ENCODE measurements at places on chromosomes 1 and 21.

DNA sequence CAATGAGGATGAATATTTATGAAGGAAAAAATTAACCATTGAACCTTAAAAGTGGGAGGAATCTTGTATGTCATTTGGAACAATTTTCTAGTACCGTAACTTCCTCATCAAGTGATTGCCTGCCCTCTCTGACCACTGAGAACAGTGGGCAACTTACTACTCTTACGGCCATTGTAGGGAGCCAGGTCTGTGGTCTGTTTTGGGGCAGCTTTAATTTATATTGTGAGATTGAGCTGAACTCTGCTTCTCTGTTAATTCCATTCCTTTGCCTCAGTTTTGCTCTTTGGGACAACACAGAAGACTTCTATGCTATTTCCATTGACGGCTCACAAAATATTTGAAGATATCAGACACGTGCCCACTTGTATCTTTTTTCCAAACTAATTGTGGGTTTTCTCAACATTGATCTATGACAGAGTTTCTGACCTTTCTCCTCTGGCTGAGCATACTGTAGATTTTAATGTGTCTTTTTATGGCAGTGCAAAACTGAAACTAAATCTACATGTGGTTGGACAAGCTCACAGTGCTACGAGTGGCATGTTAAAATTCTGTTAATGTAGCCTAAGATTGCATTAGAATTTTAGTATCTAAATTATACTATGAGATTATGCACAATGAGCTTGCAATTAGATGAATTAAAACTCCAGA lies 27.8 kb upstream of the ZNF281 start:
- no peak for DNase-seq

DNA sequence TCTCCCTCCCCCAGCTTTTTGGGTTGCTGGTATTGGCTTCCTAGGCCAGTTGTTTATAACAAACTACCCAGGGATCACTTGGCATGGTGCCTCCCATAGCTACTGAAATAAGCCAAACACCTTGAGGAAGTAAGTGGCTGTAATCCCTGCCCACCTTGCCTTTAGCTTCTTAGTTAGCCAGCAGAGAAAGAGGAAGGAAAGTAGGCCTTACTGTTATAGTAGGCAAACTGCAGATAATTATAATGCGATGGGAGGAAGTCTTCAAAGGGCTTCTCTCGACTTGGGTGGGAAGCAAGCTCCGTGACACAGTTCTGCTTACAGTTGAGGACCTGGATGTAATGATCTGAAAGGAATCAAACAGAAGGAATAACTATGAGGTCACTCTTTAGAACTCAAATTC lies 8.2 kb downstream of the P3H1 start:
- no peak for DNase-seq

GRCh38 chr1:51863384-51863783 lies 15.1 kb downstream of the NRDC start:
- no peak for DNase-seq

DNA sequence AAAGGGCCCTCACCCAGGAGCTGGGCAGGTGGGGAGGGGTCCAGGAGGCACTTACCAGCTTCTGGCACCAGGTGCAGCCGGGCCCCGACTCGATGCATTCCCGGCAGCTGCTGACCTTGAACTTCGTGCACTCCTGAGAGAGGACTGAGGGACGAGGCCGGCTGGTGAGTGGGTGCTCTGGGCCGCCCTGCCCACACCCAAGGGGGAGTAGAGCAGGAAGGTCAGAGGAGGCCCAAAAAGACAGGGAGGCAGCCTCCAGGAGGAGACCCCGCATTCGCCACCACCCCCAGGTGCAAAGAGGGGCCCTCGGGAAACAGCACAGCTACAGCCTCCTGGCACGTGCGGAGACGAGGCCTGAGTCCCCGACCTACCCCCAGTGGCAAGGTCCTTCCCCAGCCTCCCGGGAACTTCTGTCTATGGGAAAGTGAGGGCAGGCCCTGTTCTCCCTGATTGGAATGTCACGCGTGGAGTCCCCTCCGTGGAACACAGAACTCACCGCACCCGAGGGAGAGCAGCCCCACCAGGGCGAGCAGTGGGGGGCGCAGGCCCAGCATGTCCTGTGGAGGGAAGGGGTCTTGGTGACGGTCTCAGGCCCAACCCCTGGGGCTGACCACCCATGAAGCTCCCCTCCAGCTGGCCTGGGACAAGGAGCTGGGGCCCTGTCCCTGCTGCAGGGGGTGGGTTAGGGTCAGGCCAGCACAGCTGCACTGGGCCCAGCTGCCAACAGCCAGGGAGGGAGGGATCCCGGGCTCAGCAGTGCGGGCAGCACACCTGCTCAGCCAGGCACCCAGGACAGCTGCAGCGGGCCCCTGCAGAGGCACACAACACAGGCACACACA lies 10.3 kb downstream of the ITGB2 start:
- DNase-seq = peak; percentile 13

GRCh38 chr1:119720866-119721440 lies 9.2 kb downstream of the PHGDH start:
- DNase-seq = no peak

DNA sequence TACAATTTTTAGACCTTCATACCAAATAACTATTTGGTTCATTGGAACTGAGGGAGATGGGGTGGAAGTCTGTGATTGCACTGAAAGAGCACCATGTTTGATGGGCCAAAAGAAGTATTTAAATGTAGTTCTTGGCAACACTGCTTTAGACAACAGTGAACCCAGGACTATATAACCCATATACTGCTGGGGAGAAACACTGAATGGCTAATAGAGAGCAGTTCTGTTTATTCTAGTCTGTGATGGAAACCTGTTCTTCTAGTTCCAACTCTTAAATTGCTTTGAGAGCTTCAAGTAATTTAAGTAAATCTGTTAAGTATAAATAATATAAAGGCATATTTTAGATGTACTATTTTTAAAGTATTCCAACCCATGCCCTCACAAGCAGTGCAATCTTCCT lies 96.3 kb downstream of the NIBAN1 start:
- DNase-seq = no peak

DNA sequence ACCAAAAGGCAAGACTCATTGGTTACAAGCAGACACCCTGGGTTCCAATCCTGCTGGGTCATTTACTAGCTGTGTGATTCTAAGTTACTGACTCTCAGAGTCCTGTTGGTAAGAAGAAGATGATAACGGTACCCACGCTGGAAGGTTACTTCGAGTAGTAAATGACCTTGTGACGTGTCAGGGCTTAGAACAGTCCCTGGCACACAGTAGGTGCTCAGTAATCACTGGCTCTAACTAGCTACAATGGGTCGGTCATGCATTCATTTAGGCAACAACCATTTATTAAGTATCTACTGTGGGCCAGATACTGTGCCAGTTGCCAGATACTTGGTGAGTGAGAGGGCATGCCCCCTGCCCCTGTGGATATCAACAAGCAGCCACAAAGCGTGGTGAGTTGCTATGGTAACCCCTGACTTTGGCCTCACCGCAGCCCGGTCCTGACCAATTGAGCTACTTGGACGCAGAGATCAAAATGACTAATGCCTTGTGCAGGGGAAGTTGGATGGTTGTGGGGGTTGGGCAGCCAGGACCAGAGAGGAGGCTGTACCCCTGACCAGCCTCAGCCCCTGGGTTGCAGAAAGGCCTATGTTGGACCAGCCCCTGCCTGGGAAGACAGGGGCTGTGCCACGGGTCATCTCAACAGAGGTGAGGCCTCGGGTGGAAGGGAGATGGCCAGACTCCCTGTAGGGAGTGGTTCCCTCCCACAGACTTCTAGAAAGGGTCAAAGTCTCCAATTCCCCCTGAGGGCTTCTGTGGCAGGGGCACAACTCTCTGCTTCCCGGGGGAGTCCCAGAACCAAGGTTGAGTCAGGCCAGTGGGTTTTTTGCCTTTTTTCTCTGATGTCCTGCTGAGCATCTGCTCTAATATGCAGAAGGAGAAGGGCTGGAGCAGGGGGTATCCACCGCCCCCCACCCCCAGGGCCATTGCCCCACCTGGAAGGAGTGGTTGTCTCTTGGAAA lies 16.0 kb downstream of the DHRS3 start:
- no peak for DNase-seq

GRCh38 chr1:158961178-158961577 lies 29.8 kb downstream of the PYHIN1 start:
- DNase-seq = no peak

GRCh38 chr1:22386774-22387173 lies 64.9 kb upstream of the ZBTB40 start:
- no peak for DNase-seq

- no peak for DNase-seq
Observed at GRCh38 chr1:186325239-186325638, 49.8 kb downstream of the TPR start.

GRCh38 chr1:11488966-11489625 lies 10.1 kb downstream of the DISP3 start:
- DNase-seq = no peak

DNA sequence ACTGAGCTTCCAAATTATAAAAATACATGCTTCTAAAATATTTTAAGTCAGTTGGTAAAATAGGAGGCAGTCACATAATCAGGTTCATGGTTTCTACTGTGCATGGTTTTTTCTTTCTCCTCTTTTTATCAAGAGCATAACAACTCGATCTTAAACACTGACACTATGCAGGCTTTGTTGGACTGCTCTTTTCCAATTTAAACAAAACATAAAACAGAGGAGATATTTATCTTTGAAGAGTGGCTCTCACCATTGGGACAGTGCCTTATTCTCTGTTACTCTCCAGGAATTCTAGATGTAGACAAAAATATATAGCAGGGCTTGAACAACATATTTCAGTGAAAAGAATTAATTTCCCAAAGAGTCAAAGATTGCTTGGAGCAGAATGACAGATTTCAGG lies 883.5 kb upstream of the ADGRL2 start:
- no peak for DNase-seq

- no peak for DNase-seq
Observed at GRCh38 chr1:19310061-19310460, 1.9 kb downstream of the AKR7A2 start.

GRCh38 chr1:18373882-18374493 lies 106.7 kb upstream of the KLHDC7A start:
- DNase-seq = no peak

GRCh38 chr21:24989516-24989915 lies 617.8 kb downstream of the MRPL39 start:
- DNase-seq = no peak

- no peak for DNase-seq
Observed at GRCh38 chr21:31945141-31945540, 72.3 kb downstream of the HUNK start.

DNA sequence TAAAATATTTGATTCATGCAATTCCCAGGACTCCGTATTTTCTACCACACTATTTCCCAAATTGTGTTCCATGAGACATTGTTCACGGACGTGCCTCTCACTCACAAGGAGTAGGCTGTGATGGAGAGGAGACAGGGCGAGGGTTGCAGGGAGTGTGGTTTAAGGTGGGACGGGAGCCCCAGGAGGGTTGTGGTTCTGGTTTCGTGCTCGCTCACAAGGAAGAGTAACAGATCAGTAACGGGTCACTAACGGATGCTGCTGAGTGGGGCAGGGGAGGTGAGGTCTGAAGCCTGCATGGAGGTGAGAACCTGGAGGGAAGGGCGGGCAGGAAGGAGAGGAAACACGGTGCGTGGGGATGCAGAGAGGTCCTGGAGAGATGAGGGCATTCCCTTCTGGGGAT lies 28.8 kb downstream of the TFF3 start:
- DNase-seq = no peak

DNA sequence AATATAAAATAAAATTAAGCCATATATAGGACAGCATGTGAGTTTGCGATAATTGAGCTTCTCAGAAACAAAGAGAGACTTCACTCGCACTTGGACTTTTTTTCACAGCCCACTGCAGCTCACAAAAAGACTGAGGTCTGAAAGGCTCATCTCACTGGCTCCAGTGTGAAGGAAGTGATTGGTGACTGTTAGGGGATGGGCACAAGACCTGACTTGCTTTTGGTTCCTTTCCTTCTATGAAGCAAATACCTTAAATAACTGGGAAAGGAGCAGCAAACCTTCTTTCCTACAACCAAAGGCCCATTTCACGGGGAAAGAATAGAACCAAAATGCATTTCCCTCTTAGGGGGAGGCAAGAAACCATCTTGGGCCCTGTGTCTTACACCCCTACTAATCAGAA lies 13.1 kb upstream of the TTLL7 start:
- no peak for DNase-seq

DNA sequence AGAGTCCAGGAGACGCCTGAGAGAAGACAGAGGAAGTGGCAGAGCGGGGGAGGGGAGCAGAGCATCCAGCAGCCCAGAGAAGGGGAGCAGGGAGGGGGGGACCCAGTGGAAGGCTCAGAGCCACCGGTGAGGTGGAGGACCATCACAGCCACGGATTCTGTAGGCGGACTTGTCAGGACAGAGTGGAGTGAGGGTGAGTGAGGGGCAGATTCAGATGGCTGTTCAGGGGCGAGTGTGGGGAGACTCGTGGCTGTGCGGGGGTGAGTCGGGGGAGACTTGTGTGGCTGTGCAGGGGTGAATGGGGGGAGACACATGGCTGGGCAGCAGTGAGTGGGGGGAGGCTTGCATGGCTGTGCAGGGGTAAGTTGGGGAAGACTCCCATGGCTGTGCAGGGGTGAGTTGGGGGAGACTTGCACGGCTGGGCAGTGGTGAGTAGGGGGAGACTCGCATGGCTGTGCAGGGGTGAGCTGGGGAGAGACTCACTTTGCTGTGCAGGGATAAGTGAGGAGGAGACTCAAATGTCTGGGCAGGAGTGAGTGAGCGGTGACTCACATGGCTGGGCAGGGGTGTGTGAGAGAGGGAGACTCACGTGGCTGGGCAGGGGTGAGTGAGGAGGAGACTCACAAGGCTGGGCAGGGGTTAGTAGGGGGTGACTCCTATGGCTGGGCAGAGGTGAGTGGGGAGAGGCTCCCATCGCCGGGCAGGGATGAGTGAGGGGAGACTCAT lies 56.8 kb upstream of the ABCG1 start:
- no peak for DNase-seq

GRCh38 chr1:218775501-218776021 lies 398.1 kb upstream of the LYPLAL1 start:
- DNase-seq = no peak

- DNase-seq = no peak
Observed at GRCh38 chr1:173333581-173333980, 126.5 kb upstream of the TNFSF4 start.

DNA sequence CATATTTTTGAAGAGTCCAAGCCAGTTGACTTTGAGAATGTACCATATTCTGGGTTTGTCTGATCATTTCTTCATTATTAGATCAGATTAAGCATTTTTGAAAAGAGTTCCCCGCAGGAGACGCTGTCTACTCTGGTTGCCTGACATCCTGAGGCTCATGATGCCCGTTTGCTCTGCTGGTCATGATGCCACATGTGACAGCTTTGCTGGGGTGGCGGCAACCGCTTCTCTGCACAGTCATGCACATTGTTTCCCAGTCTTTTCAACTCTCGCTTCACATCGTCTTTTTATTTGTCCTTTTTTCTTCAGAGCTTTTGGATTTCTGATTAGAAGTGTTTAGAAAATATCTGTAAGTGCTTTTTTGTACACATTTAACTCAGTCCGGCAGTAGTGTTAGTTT lies 90.7 kb downstream of the ST6GALNAC5 start:
- no peak for DNase-seq

- no peak for DNase-seq
Observed at GRCh38 chr1:7014640-7014930, 229.3 kb downstream of the CAMTA1 start.

- no peak for DNase-seq
Observed at GRCh38 chr1:39474810-39475209, 16.6 kb upstream of the BMP8A start.

GRCh38 chr1:85427849-85428248 lies 37.1 kb downstream of the DDAH1 start:
- DNase-seq = no peak

GRCh38 chr1:179253286-179253972 lies 24.0 kb upstream of the ABL2 start:
- DNase-seq = no peak

Data from COR-L47 (cell line).